ENCODE measurements at places on chromosomes 6 and 20. TPM values are rescaled to one million over a fixed set of nuclear protein-coding genes. Genes with fewer than 3 reads are reported as not detected.

- DNase-seq: no peak
Measured at GRCh38 chr6:33609528-33609927, 11.6 kb upstream of the ITPR3 start.

DNA sequence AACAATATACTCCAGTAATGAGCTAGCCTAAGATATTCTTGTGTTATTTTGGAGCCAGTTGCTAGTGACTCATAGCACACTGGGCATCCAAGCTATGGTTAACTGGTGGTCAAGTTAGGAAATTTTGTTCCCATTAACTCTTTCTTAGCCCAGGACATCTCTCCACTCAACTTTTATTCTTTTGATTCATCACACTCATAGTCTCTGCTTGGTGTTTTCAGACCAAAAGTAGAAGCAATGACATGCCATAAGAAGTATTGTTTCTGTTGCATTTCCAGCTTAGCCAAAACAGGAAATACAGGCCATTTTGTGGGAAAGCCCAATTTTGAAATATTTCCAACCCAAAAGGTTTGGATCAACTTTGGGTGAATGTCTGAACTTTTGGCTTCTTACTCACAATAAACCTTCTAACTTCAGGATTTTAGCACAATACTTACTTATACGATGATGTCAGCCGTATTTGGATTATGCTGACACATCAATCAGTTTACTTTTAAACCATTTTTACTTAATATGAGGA, 31.6 kb upstream of the CCN2 start:
- no peak for DNase-seq

- DNase-seq: no peak
Measured at GRCh38 chr20:14992961-14993360, 655.5 kb upstream of the FLRT3 start.

- DNase-seq: no peak
Measured at GRCh38 chr6:44202332-44202971, 14.3 kb upstream of the MYMX start.

DNA sequence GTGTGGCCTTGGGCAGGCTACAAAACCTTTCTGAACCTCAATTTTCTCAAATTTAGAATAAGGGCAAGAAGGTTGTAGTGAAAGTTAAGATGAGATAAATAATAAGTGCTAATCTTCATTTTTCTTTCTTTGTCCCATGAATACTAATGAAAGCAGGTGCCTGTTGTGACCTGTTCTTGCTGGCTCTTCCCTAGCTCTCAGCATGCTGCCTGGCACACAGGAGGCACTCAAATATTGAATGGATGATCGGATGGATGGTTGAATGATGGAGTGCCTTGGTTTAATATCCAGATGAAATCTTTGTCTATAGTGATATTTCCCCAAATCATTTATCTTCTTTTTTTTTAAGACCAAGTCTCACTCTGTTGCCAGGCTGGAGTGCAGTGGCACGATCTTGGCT, 15.0 kb downstream of the PBOV1 start:
- no peak for DNase-seq

The JAG1 gene
- 20.0 TPM for total RNA-seq

Measured in frontal cortex (tissue), 4 donors.